ENCODE measurements at places on chromosomes 5 and 9.

- DNase-seq = no peak
Measured at GRCh38 chr5:121158451-121158850, 693.2 kb upstream of the FTMT start.

DNA sequence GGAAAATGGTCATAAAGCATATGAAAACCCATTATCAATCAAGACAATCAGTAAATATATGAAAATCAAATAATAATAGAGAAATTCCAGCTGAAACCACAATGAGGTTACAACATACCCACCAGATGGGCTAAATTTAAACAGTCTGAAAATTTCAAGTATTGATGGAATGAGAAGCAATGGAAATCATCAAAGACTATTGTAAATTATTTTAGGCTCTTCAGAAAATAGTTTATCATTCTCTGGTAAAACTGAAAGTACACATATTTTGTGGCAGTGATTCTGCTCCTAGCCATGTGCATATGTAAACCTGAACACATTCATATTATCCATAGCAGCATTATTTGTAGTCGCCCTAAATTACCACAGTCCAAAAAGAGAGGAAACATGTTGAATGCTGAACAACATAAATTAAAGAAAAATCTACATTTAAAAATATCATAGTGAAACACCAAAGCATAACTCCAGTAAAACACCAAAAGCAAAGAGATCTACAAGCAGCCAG is 215.3 kb downstream of the PRELID2 start:
- no peak for DNase-seq

DNA sequence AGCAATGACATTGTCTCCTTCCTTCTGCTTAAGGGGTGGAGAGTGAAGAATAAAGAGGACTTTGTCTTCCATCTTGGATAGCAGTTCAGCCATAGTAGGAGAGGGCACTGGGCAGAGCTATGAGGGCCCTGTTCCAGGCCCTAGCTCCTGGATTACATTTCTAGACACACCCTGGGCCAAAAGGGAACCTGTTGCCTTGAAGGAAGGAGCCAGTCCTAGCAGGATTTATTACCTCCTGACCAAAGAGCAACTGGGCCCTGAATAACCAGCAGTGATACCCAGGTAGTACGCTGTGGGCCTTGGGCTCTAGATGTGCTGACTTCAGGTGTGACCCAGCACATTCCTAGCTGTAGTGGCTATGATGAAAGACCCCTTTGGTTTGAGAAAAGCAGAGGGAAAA is 95.8 kb downstream of the RMI1 start:
- no peak for DNase-seq

DNA sequence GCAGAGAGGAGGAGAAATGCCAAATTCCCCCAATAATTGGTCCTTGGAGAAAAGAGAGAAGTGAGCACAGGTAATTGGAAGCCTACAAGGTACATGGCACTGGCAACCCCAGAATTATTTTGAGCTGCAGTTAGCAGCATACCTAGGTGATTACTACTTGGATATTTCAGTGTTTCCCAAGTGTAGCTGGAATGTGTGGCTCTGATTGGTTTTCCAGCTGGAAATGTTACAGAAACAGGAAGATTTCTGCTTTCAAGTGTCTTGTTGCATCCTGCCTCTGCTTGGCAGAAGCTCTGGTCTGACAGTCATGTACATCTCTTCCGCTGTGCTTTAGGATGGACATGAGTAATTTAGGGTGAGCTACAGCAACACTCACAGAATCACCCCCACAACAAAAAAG is 262.1 kb downstream of the ENC1 start:
- DNase-seq = no peak

DNA sequence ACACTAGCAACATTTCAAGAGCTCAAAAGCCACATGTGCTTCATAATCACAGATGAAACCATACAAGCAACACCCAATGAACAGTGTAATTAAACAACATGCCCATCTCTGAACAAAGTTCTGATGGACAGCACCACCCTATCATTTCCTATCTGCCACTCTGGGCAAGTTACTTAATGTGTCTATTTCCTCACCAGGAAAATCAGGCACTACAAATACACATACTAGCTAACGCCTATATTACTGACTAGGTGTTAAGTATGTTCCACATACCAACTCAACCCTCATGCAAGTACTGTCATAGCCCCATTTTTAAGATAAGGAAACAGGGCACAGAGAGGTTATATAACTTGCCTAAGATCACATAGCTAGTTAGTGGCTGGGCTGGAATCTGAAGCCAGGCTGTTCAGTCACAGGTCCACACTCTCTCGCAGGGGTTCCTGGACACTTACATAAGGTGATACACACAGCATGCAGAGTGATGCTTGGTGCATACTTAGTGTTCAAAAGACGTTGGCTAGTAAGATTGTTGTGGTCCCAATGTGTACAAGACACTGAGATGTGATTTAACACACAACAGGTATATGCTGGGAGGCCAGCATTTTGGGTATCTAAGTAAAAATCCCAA is 24.2 kb downstream of the CORO2A start:
- no peak for DNase-seq

- no peak for DNase-seq
Measured at GRCh38 chr5:22644859-22645258, 208.3 kb downstream of the CDH12 start.

GRCh38 chr5:103145196-103145595 is 25.1 kb downstream of the PPIP5K2 start:
- DNase-seq = no peak
